ENCODE measurements at places on chromosomes 12 and 14.

DNA sequence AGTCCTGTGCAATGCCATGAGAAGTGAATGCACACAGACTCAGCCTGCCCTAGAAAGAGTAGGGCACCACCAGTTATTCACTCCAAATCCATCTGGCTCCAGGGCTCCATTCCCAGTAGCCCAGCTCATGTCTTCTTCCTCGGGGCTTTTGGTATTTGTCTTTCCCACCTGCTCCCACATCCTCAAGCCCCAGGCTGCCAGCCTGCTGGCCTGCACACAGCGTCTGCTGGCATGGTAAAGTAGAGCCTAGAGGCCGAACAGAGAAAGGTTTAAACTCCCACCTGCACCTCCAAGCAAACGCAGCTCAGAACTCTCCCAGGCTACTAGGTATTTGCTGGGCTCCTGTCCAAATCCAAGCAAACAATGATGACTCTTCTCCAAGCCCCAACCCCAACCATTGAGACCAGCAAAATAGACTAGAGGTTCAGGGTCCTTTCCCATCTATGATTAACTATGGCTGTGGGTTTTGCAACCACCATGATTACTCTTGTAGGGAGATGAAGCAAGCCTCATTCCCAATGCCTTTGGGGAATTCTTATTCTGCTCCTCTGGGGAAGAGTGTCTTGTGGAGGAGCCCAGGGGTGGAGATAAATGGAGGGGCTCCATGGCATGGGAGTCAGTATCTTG, 5.2 kb upstream of the VDR start:
- DNase-seq = no peak

GRCh38 chr12:24701343-24701742, 247.6 kb downstream of the BCAT1 start:
- DNase-seq = no peak

DNA sequence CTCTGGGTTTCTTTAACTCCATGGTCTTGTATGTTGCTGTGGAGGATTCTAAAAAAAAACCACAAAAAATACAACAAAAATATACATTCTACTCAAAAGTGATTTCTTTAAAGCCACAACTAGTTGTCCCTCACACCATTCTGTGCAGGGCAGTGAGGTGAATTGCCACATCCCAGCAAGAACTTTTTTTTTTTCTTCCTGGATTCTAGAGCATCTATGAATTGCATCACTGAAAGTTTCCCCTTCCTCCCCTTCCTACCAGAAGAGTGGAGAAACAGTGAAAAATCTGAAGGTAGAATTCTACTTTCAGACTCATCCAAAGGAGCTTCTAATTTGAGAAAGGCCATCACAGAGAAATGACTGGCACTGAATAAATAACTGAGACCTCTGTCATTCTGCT, 395.3 kb downstream of the AEBP2 start:
- DNase-seq = no peak

DNA sequence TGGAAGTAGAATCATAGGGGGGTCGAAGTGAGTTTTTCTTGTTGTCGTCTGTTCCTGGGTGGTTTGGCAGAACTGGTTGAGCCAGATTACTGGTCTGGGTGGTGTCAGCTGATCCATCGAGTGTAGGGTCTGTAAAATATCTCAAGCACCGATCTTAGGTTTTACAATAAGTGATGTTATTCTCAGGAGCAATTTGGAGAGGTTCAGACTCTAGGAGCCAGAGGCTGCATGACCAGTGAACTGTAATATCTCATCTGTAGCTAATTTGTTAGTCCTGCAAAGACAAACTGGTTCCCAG, 9.7 kb upstream of the SERPINA1 start:
- no peak for DNase-seq

DNA sequence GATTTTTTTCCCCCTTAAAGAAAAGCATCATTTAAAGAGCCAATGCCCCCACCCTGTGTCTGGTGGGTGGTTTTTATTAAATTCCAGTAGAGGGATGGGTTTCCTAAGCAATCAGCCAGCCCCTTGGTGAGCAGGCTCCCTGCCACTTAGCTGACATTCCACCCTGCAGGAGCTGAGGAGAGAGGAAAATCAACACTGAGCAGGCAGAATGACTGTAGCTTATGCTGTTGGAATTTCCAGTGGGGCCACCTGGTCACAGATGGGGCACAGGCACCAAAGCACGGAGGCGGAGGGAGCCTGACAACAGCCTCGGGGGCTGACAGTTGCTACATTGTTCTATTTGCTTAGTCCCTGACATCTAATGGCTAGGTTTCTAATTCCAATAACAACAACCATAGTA, 127.7 kb downstream of the TMEM30B start:
- DNase-seq = no peak

- no peak for DNase-seq
Observed at GRCh38 chr12:33593753-33594152, 154.1 kb upstream of the SYT10 start.

- DNase-seq = no peak
Observed at GRCh38 chr12:78149459-78149858, 318.8 kb downstream of the NAV3 start.
